ENCODE measurements at places on chromosomes 5 and 9. TPM values are rescaled to one million over a fixed set of nuclear protein-coding genes. Genes with fewer than 3 reads are reported as not detected.
A peak's percentile ranks its signal among the peaks of the same experiment; 100 is the strongest.

The ISCA1 gene
- total RNA-seq, result 79.1 TPM

The ECM2 gene
- not detected for total RNA-seq

The S100Z gene
- total RNA-seq, result not detected

The ZNF300 gene
- total RNA-seq, result 0.05 TPM

The SLC25A2 gene
- not detected for total RNA-seq

The AQP7 gene
- total RNA-seq, result not detected

The PCDHGA5 gene
- total RNA-seq, result 0.62 TPM

The NAIP gene
- total RNA-seq, result 8.5 TPM

The BRD9 gene
- total RNA-seq, result 25.4 TPM

The NUTM2G gene
- total RNA-seq, result not detected

GRCh38 chr5:368183-369084, 46.9 kb downstream of the AHRR start:
- no peak for DNase-seq

DNA sequence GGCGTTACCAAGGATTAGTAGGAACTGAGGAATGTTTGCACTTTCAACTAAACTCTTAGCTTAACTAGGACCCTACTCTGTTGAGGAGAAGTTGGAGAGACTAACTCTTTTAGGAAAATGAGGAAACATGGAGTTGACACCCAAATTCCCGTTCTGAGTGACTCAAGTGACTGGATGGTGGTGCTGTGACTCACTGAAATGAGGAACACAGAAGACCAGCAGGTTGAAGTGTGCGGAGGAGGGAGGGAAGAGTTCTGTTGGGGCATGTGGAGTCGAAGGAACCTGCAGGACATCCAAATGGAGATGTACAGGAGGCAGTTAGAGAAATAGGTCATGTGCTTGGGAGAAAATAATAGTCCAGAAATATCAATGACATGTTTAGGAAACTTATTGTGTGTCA, 8.2 kb downstream of the HEXB start:
- DNase-seq, result no peak

DNA sequence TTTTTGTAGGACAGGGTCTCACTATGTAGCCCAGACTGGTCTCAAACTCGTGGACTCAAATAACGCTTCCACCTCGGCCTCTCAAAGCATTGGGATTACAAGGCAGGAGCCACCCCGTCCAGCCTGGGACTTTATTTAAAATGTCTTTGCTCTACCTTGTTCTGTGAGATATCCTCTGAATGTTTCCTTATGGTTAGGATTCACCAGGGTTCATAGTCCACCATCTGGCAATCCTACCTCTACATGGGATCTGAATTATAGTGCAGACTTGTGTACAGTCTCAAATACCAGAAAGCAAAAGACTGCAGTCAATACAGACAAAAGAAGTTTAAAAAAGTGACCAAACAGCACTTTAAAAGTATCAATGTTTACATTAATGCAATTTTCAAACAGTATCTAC, 10.1 kb downstream of the ISCA1 start:
- no peak for DNase-seq

GRCh38 chr5:81855591-81855990, 104.7 kb upstream of the SSBP2 start:
- DNase-seq, result no peak

- DNase-seq, result no peak
Measured at GRCh38 chr5:111280282-111280951, 56.2 kb downstream of the CAMK4 start.

GRCh38 chr9:113184539-113184938, 33.7 kb downstream of the SLC31A2 start:
- DNase-seq, result no peak

DNA sequence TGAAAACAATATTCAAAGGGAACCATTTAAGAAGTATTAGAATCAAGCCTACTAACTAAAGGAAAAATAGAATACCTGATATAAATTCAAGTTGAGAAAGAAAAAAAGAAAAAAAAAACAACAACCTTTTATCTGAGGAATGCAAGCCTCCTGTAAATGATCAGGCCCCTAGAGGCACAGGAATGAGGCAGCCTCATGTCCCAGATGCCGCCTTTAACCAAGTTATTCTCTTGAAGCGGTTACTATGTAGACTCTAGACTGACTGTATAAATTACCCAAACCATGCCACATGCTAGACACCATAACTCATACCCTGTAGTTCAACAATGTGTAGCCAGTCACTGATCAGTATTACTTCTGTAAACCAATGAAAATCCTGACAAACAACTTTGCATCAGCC, 929.6 kb downstream of the TAF11L14 start:
- DNase-seq, result no peak

- DNase-seq, result no peak
Measured at GRCh38 chr5:117177302-117177701, 602.7 kb upstream of the SEMA6A start.

DNA sequence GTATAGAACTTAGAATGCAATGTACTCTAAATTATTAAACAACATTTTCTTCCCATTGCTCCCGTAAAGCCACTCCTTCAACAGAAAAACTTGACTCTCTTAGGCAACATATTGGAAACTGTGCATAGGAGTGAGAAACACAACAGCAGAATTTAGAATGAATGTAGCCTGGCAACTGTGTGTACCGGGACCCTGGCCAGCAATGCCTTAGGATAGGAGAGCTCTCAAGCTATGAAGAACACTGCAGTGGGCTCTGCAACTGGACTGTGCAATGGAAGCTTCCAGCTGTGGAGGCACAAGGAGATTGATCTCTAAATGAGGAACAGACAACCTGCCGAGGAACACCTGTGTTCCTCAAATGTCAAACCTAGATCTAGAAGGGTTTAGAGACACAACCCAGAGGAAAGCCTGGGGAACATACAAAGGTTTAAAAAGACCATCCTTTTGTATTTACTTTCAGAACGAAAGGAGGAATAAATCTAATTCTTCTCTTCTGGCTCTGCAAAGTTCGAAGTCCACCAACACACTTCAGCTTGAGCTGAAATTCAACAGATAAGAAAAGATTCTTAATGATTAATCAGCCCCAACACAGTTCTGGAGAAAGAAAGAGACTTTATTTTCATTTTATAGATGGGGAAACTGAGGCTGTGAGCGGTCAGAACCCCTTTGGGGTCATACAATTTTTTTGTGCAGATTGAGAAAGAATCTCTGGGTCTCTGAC, 51.5 kb upstream of the ARL15 start:
- DNase-seq, result no peak

DNA sequence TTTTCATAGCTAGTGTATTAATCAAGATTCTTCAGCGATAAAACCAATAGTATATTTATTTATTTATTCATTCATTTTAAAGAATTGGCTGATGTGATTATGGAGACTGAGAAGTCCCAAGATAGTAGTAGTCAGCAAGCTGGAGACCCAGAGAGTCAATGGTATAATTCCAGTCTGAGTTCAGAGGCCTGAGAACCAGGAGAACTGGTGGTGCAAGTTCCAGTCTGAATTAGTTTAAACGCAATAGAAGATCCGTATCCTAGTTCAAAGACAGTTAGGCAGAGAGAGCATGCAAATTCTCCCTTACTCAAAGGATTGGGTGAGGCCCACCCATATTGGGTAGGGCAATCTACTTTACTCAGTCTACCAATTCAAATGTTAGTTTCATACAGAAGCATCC, 364.2 kb upstream of the RPS23 start:
- DNase-seq, result no peak

DNA sequence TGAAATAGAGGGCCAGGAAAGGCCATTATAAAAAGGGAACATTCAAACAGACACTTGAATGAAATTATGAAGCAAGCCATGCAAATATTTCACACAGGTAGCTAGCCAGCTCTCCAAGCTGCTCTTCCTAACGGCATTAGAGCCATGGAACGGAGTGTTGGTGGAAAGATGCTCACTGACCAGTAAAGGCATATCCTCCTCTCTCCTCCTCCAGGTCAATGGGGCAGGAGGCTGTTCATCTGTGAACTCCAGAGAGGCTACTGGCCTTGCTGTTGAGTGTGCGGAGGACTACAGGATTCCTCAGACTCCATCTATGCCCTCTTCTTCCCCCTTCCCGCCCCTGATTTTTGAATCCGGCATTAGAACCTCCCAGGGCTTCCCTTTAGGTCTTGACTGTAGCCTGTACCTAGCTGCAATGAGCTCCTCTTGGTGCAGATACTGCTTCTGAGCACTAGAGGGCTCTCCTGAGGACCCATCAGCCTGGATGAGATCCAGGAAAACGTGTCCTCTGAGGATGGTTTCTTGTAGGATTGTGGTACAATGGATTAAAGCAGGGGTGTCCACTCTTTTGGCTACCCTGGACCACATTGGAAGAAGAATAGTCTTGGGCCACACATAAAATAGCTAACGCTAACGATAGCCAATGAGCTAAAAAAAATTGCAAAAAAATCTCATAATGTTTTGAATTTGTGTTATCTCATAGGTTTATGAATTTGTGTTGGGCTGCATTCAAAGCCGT, 162.2 kb downstream of the SREK1 start:
- DNase-seq, result peak; percentile 68

All from NCI-H460 (cell line).